ENCODE measurements at places on chromosomes 2 and 18.

DNA sequence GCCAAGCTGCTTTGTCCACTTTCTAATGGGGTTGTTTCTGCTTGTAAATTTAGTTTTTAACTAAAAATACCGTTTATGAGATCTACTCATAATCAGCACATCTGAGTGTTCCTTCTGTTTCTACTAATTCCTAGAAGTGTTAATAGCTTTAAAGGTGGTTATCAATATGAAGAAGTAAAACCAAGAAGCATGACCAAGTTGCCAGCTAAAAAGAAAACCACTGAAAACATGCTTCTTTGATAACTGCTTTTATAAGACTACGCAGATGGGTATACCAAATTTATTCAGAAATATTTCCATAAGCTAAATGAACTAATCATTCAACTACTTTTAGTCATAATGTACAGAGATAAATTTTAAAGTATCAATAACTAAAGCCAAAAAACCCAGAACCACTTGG lies 101.8 kb downstream of the C2orf74 start:
- no peak for DNase-seq

- no peak for DNase-seq
Measured at GRCh38 chr2:62202019-62202722, 6.3 kb downstream of the B3GNT2 start.

DNA sequence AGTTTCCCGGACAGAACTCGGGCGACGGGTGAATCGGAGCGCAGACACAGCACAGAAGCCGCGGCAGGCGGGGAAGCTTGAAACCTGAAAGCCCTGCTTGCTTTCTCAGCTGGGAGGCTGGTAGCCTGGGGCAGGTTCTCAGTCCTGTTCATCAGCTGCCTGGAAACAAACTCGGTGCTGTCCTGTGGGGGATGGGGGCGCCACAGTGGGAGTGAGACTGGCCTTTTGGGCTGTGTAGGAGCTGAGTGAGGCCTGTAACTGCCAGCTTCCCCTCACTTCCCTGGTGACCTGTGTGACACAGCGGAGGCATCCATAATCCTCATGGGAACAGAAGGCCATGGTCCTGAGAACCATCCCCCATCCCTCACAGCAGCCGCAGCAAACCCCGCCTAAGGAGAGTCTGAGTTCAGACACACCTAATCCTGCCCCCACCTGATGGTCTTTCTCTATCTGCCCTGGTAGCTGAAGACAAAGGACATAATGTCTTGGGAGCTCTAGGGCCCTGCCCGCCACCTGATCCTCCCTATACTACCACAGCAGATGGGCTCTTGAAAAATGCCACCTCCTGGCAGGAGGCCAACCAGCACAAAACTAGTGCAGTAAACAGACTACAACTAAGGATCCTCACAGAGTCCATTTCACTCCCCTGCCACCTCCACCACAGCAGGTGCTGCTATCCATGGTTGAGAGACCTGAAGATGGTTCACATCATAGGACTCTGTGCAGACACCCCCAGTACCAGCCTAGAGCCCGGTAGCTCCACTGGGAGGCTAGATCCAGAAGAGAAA lies 52.7 kb upstream of the LDLRAD4 start:
- peak; percentile 34 for DNase-seq

GRCh38 chr2:96501471-96501874 lies 3.7 kb downstream of the NEURL3 start:
- no peak for DNase-seq

DNA sequence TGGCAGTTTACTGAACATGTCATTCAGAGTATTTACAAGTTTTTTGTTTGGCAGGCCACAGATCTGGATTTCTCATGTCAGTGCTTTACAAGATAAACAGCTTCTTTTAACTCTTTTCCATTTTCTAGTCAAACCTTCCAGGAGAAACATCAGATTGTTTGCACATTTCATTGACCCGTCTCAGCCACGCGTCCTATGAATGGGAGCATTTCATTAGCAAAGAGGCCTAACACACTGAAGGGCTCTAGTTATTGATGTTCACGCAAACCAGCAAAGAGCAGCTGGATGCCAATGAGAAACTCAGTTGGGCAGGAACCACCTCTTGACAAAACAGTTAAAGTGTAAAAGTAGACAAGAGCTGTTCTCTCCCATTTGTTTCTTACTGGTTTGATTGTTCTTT lies 29.2 kb upstream of the MFF start:
- no peak for DNase-seq

DNA sequence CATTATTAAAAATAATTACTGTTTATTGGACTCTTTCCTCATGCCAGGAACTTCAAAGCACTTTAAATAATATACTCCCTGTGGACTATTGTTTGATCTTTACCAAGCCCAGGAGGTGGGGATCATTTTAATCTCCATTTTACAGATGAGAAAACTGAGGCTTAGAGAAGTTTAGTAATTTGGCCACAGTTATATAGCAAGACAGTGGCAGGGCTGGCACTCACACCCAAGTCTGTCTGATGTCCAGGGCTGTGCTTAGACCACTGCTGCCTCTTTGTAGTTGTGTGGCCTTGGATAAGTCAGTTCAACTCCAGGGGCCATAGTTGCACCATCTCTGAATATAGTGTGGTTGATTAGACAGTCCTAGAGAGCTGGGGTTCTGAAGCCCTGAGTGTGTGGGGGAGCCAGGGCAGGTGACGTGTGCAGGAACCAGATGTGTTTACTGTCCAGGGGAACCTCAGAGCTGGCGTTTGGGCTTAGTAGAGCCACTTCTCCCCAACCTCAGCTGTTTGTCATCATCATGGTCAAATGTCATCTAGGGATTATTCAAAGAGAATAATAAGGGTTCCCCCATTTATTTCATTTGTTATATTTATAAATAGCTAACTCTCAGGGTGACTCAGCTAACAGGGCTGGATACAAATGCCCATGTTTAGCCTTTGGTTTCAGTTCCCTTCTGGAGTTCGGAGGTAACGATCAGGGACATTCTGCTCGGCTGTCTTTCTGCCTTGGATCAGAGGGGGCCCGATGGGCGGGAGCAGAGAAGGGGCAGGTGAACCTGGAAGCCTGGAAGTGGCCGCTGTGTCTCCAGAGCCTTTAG lies 68.0 kb downstream of the BOLA3 start:
- no peak for DNase-seq

DNA sequence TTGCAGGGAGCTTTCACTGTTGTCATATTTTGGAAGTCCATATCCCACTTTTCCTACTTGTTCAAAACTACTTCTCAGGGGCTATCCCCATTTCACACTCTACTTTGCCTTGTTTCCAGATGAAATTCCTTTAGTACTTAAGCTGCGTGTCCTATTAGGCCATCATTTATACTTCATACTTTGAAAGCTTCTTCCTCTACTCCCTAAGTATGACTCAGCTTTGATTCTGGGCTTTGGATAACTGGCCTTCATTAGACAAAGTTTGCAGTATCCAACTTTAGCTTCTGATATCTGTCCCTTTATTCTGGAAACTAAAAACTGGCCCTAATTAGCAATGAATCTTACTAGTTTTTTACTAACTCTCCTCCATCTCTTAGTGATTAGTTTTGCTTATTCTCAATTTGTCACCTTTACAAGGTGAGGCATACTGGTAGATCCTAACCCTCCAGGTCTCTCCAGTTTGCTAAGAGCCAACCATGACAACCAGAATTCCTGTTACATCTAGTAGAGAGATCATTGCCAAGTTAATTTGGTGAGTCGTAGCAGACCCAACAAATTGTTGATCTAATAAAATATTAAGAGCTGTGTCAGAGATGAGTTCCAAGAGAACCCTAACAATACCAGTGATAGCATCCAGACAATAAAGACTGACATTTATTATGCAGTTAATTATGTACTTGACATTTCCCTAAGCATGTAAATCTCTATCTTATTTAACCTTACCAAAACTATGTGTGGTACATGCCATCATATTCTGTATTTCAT lies 31.2 kb upstream of the ITGAV start:
- DNase-seq, result no peak

DNA sequence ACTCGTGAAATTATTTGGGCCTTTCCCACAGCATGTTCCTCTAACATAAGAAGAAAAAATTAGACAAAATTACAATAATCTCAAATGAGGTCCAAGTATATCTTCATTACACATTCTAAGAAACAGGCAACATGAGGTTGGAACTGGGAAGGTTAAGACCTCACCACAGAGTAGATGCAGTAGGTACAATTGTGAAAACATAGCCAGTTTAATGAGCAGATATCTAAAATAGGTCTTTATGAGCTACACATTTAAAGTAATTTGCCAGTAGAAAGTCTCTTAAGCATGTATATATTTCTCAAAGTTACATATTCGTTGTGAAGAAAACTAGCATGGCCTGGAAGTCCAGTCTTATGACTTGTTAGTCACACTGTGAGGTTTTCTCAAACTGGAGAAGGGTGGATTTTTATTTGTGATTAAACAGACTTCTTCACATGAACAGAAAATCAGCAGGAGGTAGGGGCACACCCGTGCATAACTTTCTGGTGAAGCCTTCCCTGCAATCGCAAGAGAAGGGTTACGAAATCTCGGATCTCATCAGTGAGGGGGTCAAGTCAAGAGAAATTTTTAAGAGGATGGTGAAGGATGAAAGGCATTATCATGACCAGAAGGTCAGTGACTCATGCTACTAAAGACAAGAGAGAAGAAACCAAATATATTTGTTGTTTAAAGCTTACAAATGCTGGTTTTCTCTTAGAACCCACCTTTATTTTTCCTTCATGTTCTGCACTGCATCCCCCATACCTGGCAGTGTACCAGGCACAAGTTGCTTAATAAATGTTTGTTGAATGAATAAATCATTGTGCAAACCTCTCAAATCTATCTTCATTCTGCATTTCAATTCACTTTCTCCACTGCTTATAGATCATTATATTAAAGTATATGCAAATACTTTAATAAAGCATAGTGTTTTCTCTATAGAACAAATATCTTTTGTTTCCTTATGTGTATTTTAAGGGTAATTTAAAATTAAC lies 5.1 kb upstream of the RAB27B start:
- no peak for DNase-seq

- no peak for DNase-seq
Measured at GRCh38 chr18:79523206-79523735, 127.5 kb downstream of the NFATC1 start.

- no peak for DNase-seq
Measured at GRCh38 chr18:10365021-10365500, 89.4 kb upstream of the APCDD1 start.

GRCh38 chr18:63141778-63142176 lies 177.8 kb downstream of the BCL2 start:
- DNase-seq, result no peak

GRCh38 chr2:179201869-179202268 lies 62.8 kb downstream of the SESTD1 start:
- DNase-seq, result no peak

GRCh38 chr2:59249441-59250306 lies 1008.5 kb upstream of the FANCL start:
- DNase-seq, result no peak

- DNase-seq, result no peak
Measured at GRCh38 chr2:228102949-228103348, 78.5 kb downstream of the SPHKAP start.

GRCh38 chr18:3214855-3215637 lies 4.7 kb downstream of the MYOM1 start:
- DNase-seq, result no peak

GRCh38 chr2:1518331-1518803 lies 105.1 kb downstream of the TPO start:
- no peak for DNase-seq

DNA sequence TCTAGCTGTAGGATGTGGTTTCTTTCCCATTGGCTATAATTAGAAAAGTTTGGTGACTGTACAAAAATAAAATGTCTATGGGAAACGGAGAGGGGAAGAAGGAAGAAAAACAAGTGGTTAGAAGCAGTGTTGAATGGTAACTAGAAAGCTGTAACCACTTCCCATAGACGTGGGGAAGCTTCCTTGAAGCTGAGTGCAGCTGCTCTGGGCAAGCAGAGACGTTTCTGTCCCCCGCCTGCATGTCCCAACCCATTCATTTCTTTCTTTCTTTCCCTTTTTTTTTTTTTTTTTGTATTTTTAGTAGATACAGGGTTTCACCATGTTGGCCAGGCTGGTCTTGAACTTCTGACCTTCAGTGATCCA lies 367.8 kb upstream of the HS6ST1 start:
- no peak for DNase-seq

DNA sequence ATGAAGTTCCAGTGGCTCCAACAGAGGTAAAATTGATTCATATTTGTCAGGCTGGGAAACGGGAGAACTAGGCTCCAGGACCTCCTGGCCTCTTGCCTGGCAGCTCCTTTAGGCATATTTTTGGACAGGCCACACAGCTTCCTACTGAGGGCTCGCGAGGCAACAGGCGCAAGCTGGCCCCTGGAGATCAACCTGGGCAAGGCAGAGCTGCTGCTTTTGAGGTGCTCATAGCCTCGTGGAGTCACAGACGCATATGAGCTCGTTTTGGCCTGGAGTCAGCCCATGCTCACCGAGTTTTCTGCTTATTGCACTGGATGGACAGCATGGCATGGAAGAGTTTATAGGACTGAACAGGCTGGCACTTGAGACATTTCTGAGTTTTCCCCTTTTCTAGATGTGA lies 97.7 kb downstream of the CAPN13 start:
- no peak for DNase-seq

GRCh38 chr2:162317058-162317742 lies 1.3 kb downstream of the IFIH1 start:
- no peak for DNase-seq

GRCh38 chr2:33223856-33224255 lies 252.6 kb upstream of the RASGRP3 start:
- DNase-seq, result no peak

DNA sequence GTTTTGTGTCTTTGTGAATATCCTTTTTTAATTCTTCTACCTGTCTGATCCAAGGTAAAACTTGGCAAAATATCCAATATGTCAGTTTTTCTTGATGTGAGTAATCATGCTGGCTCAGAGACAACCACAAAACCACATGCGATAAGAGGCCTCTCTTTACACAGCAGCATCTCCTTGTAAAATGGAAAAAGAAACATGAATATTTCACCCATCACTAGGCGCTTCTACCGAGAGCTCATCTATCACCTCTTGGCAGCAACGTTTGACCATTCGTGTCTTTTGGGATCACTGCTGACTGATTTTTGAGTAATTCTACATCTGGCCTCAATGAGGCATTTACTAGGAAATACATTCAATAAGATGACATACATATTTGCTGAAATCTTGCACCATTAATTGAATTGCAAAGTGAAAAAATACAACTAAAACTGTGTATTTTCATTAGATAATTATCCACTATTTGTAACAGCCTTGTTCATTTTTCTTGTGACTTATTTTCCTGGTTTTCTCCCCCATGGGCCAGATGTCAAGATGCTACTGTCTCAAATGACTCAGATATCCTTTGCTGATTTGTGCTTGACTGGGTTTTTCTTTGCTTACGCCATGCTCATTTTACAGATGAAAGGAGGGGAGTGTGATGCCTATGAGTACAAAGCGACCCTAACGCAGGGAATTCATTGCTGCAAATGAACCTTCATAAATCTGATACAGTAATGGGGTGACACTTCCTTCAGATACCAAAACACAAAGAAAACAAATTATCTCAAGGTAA lies 467.5 kb downstream of the FBXO15 start:
- DNase-seq, result no peak

All from DMS153 (cell line).